ENCODE measurements at places on chromosomes 4 and X. TPM values are rescaled to one million over a fixed set of nuclear protein-coding genes. Genes with fewer than 3 reads are reported as not detected.

DNA sequence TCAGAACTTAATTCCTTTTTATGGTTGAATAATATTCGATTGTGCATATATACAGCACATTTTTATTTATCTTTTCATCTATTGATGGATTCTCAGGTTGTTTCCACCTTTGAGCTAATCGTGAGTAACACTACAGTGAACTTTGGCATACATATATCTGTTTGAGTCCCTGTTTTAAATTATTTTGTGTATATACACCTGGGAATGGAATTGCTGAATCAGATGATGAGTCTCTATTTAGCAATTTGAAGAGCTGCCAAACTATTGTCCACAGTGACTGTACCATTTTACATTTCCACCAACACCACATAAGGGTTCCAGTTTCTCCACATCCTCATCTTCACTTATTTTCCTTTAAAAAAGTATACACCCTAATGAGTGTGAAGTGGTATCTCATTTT lies 166.2 kb upstream of the FGF13 start:
- H3K36me3 ChIP-seq = no peaks in the 10 kb centered on the region
- no peak overlapping the region for H3K27ac ChIP-seq
- no peaks in the 10 kb centered on the region for H3K27me3 ChIP-seq
- no peaks in the 10 kb centered on the region for H3K4me1 ChIP-seq
- H3K4me3 ChIP-seq = no peak overlapping the region
- no peak for DNase-seq

DNA sequence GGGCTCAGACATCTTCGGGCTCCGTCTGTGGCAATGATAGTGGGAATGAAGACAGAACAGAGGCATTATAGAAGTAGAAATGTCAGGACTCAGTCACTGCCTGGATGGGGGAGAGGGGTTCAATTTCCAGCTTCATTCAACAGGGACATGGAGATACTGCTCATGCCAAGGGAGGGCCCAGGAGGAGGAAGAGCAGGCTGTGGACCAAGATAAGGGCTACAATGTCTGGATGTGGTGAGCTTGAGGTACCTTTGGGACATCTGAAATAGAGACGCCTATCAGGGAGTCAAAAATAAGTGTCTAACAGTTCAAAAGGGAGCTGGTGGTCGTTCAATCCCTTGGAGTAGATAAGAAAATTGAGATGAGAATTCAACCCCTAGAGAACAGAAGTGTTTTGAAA lies 34.5 kb downstream of the ELF4 start:
- no peak overlapping the region for H3K27ac ChIP-seq
- DNase-seq = no peak
- no peaks in the 10 kb centered on the region for H3K4me1 ChIP-seq

AKAP4 gene
- not detected for total RNA-seq

RTL9 gene
- total RNA-seq = 0.99 TPM

TMPRSS11B gene
- not detected for total RNA-seq

Measured in spinal cord (tissue), 10 donors.